ENCODE measurements at places on chromosomes 7 and 10.

GRCh38 chr7:1812509-1813393, 142.7 kb downstream of the ELFN1 start:
- DNase-seq, result no peak

- DNase-seq, result no peak
Observed at GRCh38 chr10:24944512-24945255, 7.7 kb downstream of the PRTFDC1 start.

DNA sequence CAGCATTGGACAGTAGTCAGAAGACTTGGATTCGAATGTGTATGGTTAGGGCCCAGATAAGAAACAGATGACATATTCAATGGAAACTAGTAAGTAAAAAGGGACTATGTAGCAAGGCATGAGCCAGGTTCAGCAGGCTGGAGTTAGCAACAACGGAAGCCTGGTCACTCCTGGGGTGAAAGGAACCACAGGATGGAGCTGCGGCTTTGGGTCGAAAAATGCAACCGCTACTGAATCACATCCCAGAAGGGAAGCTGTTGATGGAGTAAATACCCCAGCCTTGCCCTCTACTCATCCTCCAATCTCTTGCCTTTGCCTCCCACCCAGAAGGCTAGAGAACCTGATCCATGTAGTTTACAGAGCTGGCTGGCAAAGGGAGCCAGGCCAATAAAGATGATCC, 37.5 kb upstream of the EGR2 start:
- no peak for DNase-seq

DNA sequence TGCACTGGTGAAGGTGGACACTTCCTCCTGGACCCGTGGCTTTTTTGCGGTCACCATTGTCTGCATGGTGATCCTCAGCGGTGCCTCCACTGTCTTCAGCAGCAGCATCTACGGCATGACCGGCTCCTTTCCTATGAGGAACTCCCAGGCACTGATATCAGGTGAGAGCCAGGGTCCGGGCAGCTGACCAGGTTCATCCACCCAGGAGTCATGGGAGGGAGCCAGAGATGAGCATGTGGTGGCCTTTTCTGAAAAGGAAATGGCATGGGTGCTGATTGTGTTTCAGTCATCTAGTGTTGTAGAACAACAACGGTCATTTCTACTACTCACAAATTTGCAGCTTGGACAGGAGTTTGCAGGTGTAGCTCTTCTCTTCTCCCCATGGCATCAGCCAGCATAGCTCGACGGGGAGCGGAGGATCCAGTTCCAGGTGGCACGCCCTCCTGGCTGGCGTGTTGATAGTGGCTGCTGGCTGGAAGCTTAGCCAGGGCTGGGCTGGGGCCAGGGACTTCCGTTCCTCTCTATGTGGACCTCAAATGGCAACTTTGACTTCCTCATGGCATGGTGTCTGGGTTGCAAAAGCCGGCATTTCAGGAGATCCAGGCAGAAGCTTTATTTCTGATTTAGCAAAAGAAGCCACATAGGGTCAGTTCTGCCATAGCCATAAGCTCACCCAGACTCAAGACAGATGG, 32.7 kb downstream of the SLC29A3 start:
- DNase-seq, result no peak

GRCh38 chr10:15341502-15342128, 29.5 kb downstream of the FAM171A1 start:
- no peak for DNase-seq

DNA sequence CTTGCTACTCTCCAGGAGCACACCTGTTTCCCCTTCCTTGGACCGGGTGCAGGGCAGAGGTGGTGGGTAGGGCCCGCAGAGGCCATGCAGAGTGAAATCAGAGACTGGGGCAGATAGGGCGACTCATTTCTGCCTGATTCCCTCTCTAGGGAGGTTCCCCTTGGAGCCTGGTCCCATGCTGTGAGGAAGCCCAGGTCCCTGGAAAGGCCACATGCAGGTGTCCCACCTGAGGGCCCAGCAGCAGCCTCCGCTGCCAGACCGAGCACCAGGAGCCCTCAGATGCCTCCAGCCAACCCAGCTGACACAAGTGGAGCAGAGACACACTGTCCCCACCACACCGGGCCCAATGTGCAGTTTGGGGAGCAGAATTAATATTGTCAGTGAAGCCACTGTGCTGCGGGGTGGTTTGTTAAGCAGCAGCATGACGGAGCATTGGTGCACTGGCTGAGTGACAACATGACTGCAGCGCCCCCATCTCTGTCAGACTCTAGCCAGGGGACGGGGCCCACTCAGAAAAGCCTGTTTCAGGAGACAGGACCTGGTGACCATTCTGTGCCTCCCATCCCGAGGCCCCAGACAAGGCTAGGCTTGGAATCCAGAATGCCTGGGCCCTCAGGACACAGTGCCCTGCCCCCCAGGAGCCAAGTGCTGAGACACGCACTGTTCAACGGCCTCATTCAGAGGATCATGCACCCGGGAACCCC, 30.4 kb upstream of the RET start:
- no peak for DNase-seq

All from neural crest cell (in vitro differentiated cells).